ENCODE measurements at places on chromosomes 12 and 14. TPM values are rescaled to one million over a fixed set of nuclear protein-coding genes. Genes with fewer than 3 reads are reported as not detected.

The DDN gene
- total RNA-seq = 0.33 TPM

The GPR68 gene
- total RNA-seq = 0.83 TPM

The SCYL2 gene
- total RNA-seq = 56.6 TPM

The DEPDC4 gene
- 4.2 TPM for total RNA-seq

The SLC41A2 gene
- total RNA-seq = 17.8 TPM

The SCFD1 gene
- 72.1 TPM for total RNA-seq

The ACOT4 gene
- total RNA-seq = 2.5 TPM

The OR9K2 gene
- not detected for total RNA-seq

The SLC35F4 gene
- not detected for total RNA-seq

The TOMM20L gene
- total RNA-seq = not detected

The IFNG gene
- total RNA-seq = not detected

The ADCY4 gene
- 0.83 TPM for total RNA-seq

The SYT1 gene
- 13.7 TPM for total RNA-seq

The CFAP54 gene
- 1.5 TPM for total RNA-seq

The OR4E2 gene
- not detected for total RNA-seq

The AICDA gene
- total RNA-seq = not detected

The C1QL4 gene
- not detected for total RNA-seq

The CLEC6A gene
- total RNA-seq = not detected

The OLR1 gene
- total RNA-seq = 0.17 TPM

The SCN8A gene
- total RNA-seq = 1.1 TPM

The CYP46A1 gene
- not detected for total RNA-seq

The MYH6 gene
- not detected for total RNA-seq

The MANSC1 gene
- total RNA-seq = 13.4 TPM

The PROX2 gene
- total RNA-seq = not detected

The WSB2 gene
- total RNA-seq = 93.5 TPM

The KIF26A gene
- total RNA-seq = 0.08 TPM

The SRRM4 gene
- total RNA-seq = not detected

The FERMT2 gene
- total RNA-seq = 86.0 TPM

The PLA2G1B gene
- total RNA-seq = not detected

The SLC25A21 gene
- total RNA-seq = 1.3 TPM

The DNAH10 gene
- 0.50 TPM for total RNA-seq

The DHRS4 gene
- 25.0 TPM for total RNA-seq

The TAS2R46 gene
- total RNA-seq = 2.5 TPM

The TEX52 gene
- total RNA-seq = not detected

The STON2 gene
- total RNA-seq = 327 TPM

The KRT78 gene
- not detected for total RNA-seq

The TESPA1 gene
- total RNA-seq = not detected

The KCNC2 gene
- total RNA-seq = not detected

The ADSS1 gene
- 0.53 TPM for total RNA-seq

The KITLG gene
- total RNA-seq = 45.3 TPM

The AP1G2 gene
- total RNA-seq = 54.7 TPM

The CCND2 gene
- total RNA-seq = 358 TPM

The LRRC43 gene
- total RNA-seq = 0.66 TPM

The ALDH1L2 gene
- total RNA-seq = 121 TPM

The GPR84 gene
- total RNA-seq = not detected

The RTL1 gene
- not detected for total RNA-seq

All from mammary epithelial cell (primary cell).